NCI-H524 (cell line): ENCODE measurements at places on chromosomes 7 and 10.

DNA sequence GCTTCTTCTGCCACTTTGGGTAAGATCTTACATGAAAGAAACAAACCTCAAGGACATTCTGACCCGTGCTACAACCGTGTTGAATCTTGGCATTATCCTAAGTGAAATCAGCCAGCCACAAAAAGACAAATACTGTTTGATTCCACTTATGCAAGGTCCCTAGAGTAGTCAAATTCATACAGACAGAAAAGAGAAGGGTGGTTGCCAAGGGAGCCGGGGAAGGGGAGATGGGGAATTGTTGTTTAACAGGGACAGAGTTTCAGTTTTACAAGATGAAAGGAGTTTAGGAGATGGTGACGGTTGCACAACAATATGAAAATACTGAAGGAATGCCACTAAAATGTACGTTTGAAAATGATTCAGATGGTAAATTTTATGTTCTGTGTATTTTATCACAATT is 12.2 kb upstream of the CLEC2L start:
- DNase-seq = no peak

- no peak for DNase-seq
Measured at GRCh38 chr7:101140339-101140699, 13.4 kb downstream of the SERPINE1 start.

DNA sequence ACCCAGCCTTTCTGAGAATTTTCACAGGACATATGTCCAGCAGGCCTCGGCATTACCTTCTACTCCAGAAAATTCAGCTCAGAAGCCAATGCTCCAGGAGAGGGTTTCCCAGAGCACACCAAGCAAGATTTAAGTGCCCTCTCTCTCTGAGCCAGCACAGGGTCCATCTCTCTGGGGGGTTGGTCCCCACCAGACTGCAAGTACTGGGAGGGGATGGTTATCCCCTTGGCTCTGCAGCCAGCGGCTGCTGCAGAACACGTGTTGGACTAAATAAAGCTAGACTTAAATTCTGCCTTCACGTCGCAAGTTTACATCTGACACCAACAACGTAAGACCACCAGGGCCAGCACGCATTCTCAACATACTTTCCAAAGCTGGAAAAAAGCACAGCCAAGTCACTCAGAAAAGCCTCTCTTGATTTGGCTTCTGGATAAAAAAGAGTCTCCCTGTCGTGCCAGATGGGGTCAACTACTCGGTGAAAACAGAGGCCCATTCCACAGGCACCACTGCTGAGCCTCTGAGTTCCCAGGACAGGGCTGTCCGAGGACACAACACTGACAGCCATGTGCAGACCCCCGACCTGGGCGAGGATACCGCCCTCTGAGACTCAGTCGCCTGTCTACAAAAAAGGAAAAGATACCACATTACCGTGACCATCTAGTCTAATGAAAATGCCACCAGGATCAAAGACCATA is 77.3 kb downstream of the CTBP2 start:
- DNase-seq = no peak

- DNase-seq = no peak
Measured at GRCh38 chr10:69715156-69715898, 85.3 kb downstream of the FAM241B start.

DNA sequence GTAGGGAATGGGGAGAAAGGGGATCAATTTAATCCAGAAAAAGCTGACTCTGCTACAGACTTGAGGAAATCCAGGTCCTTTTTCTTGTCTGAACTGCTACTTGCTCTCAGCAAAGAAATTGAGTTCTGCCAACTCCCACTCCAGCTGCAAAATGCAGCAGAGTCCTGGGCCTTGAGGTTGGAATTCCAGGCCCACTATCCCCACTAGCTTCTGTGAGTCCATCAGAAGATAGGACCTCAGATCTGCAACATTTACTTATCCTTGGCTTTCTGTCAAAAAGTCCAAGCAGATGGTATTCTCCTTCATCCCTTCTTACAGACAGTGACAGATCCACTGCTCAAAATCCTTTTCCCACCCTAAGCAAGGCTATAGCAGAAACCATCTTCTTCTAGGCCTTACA is 219.2 kb downstream of the ARHGAP12 start:
- no peak for DNase-seq

GRCh38 chr10:31709028-31709427 is 219.6 kb downstream of the ARHGAP12 start:
- peak; percentile 31 for DNase-seq

- no peak for DNase-seq
Measured at GRCh38 chr10:102545997-102546396, 42.2 kb downstream of the SUFU start.

GRCh38 chr10:93434991-93435491 is 47.1 kb downstream of the MYOF start:
- DNase-seq = no peak

- DNase-seq = no peak
Measured at GRCh38 chr10:15169555-15170401, 1.3 kb upstream of the NMT2 start.

DNA sequence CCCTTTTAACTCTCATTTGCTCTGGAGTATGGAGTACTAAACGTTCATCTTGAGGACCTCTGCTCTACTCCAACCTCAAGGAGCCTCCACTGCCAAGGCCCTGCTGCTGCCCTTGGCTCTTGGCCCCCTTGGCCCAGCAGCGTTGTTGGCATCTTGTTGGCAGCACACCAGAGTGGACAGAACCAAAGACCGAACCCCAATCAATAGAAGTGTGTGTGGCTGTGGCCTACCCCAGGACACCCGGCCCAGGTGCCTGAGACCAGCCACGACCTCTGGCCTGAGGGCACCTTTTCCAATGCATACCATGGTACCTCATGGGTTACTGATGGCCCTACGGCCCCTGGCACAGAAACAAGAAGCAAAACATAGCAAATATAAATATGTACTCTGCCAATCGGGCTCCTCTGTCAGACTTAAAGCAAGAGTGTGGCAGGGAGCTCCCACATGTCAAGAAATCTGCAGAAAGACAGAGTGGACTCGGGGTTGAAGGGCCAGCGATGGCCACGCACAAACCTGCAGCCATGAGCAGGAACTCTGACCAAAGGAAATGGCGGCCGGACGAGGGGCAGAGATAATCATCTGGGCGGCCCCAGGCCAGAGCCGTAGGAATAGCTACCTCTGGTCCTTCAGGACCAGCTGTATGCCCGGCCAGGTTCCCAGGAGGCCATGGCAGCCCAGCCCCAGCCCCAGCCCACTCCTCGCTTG is 2.9 kb downstream of the NPC1L1 start:
- DNase-seq = no peak

DNA sequence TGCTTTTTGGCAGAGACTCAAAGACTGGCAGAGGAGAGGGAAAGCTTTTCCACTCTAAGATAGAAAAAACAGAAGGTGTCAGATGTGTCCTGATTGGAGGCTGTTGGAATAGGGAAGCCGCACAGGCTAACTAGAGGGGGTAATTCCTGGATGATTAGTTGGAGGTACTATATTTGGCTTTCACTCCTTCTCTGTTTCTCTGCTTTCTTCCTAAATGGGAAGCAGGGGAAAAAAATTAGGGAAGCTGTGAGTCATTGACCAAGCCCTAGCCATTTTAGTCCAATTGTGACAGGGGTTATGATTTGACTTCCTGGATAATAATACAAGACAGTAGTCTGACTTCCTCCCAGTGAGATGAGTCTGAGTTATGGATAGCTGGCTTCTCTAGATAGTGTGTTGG is 475.2 kb upstream of the CELF2 start:
- DNase-seq = no peak

DNA sequence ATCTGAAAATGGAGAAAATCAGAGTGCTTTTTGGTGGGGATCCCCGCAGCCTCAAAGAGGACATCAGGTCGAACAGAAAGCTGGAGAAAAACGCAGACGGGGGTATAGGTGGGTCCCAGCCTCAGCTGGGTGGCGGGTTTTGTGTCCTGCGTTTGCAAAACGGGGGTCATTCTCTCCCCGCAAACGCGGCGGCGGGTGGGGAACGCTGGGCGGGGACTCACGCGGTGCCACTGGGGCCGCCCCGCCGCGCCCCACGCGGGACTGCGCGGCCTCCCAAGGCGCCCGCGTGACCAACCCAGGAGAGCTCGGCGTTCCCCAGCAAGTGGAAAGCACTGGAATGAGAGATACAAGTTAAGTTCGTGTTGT is 806 bp upstream of the VIPR2 start:
- DNase-seq = no peak

DNA sequence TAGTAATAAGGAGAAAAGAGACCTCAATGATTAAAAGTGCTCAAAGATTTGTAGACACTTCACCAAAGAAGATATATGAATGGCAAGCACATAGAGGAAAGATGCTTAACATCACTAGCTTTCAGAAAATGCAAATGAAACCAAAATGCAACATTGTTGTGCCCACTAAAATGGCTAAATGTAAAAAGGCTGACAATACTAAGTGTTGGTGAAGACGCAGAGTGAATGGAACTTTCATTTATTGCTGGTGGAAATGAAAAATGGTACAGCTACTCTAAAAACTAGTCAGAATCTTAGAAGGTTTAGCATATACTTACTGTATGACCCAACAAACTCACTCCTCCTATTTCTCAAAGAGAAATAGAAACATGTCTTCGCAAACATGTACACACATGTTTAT is 212.9 kb upstream of the PITRM1 start:
- DNase-seq = no peak

GRCh38 chr7:131721660-131722059 is 165.2 kb upstream of the PODXL start:
- no peak for DNase-seq

- no peak for DNase-seq
Measured at GRCh38 chr7:31076641-31077310, 24.7 kb downstream of the ADCYAP1R1 start.

GRCh38 chr7:7422641-7423040 is 113.0 kb downstream of the COL28A1 start:
- no peak for DNase-seq

DNA sequence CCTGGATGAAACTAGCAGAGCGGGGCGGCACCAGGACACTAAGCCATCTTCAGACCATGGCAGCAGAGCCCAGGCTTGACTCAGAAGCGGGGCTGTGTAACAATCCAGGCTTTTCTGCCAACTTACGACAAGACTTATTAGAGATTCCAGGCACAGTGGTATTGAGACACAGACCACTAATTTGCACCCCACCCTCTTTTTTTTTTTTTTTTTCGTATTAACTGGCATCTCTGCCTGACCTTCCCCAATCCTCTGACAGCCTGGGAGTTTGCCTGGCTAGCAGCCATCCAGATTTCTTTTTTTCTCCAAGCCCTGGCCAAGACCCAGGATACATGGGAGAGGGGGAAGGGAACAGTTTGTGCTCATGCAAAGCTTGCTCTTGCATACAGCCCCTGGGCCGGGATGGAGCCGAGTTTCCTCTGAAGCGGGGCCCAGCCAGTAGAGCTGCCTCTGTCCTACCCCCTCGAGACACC is 182.4 kb downstream of the PLXNA4 start:
- peak; percentile 91 for DNase-seq

- no peak for DNase-seq
Measured at GRCh38 chr10:132065491-132066105, at the start of gene JAKMIP3. Gene JAKMIP3, plus strand, starts transcription at chr10:132065946. Its CDS starts 38,863 bp downstream, at chr10:132104809.

GRCh38 chr10:48400129-48400849 is 93.8 kb downstream of the MAPK8 start:
- no peak for DNase-seq

DNA sequence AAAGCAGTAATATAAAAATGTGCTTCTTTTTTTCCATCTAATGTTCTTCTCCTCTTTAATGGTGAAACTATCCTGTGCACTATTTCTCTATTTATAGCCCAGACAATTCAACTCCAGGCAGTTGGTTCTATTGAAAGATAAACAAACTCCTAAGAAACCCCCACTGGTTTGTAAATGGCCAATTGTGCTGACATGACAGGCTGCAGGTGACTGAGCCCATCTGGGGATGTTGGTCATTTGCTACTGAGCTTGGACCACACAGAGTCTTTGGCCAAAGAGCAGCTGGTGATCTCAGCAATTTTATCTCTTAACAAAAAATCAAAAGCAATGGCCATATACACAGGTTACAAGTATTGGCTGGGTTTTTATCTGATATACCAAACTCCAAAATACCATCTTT is 631.8 kb upstream of the CELF2 start:
- no peak for DNase-seq

GRCh38 chr10:103795634-103796270 is 59.6 kb downstream of the SH3PXD2A start:
- DNase-seq = no peak

GRCh38 chr10:48399056-48399541 is 92.6 kb downstream of the MAPK8 start:
- DNase-seq = no peak

DNA sequence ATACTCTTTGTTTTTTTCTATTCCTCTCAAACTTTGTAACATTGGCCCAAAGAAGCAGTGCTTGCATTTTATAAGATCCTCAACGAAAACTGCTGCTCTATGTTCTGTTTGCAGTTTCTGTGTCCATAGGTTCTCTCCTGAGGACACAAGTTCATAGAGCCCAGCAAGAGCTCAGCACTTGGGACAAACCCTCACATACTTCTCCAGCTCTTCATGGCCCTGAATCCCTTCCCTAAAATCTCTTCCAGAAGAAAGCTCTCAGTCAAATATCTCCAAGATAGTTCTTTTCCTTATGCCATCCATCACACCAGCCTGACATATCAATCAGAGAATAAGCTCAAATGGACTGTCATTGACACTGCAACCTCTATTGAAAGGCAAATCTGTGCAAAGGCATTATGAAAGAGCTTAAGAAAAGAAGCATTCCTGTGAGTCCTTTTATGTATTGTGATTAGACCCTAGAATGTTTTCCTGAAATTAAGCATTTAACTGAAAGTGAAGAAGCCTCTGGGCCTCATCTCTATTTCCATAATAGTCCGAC is 405.5 kb downstream of the ANKRD7 start:
- no peak for DNase-seq

DNA sequence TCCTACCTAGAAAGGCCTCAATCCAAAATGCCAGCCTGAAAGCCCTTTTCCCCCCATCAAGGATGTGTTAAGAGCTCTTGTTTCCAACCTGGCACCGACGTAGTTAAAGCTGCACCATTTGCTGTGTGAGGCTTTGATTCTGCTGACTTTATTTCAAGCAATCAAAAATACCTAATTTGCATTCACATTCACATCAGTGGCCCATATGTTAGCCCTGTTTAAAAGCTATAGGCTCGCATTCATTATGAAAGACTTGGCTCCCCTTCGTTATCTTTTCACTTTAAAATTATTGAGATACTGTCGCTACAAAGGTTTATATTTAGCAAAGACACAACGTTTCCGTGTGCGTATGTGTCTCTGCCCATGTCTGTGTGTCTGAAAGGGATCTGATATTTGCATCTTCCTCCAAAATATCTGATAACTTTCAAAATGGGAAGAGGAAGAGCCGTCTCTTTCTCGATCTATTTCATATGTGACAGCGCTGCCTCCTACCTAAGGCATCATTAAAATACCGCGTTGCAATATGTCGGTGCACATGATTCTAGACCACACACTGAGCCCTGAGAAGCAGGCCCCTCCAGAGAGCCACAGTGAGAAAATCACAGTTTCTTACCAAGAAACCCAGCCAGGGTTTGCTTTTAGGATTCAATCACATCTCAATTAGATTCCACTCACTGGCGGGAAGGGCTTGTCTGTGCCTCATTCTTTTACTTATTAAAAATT is 57.1 kb upstream of the ITPRID1 start:
- DNase-seq = peak; percentile 37

GRCh38 chr10:127148933-127149220 is 47.5 kb downstream of the INSYN2A start:
- no peak for DNase-seq

GRCh38 chr7:113026941-113027340 is 59.7 kb downstream of the GPR85 start:
- no peak for DNase-seq

- peak; percentile 17 for DNase-seq
Measured at GRCh38 chr10:103692436-103692951, 162.9 kb downstream of the SH3PXD2A start.

GRCh38 chr10:3270577-3271316 is 98.2 kb upstream of the PITRM1 start:
- DNase-seq = no peak

GRCh38 chr7:116492654-116493109 is 6.9 kb upstream of the CAV2 start:
- DNase-seq = no peak
